Fibroblast of the aortic adventitia (primary cell): ENCODE measurements at places on chromosomes 6 and 20.
A peak's percentile ranks its signal among the peaks of the same experiment; 100 is the strongest.

DNA sequence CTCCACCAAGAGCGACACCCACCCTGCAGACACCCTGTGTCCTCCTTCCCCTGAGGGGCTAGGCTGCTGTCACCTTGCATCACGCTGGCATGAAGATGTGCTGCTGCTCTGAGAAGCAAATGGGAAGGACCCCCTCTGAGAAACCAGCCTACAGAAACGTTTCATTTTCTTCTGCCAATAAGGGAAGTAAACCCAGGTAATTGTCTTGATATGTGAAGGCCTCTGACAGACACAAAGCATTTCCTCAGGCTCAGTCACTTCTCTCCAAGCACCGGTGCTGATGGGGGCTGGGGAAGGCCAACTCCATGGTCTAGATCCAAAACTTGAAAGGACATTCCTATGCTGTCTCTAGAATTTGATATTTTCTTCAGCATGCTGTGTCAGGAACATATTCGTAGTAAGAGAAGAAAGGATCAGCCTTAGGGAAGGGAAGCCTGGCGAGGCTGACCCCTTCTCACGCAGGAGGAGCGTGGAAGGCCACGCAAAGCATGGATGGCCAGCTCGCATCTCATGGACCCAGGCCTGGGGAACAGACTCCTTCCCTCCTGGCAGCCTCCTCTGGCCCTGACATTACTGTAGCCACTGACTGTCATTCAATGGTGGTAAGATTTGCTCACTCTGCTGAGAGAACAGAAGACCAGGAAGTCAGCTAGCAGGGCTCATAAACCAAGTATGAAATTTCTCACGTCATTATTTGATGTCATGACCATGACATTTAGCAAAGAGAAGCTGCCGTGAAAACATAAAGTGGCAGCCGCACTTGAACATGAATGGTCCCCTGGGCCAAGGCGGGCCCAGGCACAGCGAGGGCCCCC lies 20.4 kb downstream of the ACSS1 start:
- no peak for DNase-seq

DNA sequence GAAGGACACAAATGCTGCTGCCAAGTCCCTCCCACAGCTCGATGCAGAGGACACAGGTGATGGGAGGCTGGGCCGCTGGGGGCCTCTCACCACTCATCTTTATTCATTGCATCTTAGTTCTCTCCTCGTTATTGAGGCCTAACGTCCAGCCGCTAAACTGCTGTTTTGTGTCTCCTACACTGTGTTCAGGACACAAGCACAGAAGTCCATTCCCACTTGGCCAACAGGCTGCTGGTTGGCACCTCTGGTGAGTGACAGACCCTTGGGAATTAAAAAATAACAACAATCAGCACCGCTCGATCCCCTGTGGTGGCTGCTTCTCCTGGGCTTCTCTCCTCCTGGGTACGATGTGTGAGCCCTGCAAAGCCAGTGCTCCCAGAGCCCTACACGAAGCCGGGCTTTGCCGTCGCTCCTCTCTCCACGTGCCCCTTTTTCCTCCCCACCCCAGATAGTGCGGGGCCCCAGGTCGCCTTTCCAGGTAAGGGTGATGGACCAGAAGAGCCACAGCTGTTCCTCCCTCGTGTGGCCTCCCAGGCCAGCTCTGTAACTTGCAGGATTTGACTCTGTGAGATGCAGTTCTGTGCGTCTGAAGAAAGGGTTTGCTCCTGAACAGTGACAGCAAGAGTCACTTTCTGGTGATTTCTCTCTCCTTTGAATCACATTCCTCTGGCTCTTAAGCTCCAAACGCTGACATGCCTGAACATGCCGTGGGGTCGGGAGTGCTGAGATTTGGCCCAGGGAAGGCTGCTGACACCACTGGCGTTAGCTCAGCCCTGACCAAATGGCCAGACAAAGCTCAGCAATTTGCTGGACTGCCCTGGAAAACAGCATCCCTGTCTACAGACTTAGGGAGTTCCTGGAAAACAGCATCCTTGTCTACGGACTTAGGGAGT lies 59.3 kb downstream of the DLL1 start:
- DNase-seq, result peak; percentile 42

DNA sequence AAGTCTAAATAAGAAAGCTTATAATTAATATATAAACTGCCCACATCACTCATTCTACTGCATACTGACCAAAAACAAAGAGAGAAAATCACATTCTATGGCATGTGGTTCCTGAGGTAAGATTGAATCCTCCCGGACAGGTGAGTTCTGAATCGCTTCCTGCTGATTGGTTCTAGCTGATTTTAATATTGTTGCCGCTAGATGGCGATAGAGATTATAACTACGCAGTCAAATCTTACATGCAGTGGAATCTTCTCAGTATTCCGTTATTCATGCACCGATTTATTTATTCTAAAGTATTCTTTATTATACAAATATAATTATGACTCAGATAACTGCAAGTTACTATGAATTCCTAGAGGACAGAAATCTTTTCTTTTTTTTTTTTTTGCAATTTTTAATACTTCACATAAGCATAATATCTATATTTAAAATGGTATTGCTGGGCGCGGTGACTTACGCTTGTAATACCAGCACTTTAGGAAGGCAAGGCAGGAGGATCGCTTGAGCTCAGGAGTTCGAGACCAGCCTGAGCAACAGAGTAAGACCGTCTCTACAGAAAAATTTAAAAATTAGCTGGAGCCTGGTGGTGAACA lies 24.2 kb upstream of the TMX4 start:
- peak; percentile 80 for DNase-seq

- no peak for DNase-seq
Measured at GRCh38 chr20:55538261-55538908, 466.9 kb downstream of the CBLN4 start.

- DNase-seq, result no peak
Measured at GRCh38 chr6:11218538-11219399, 13.7 kb downstream of the NEDD9 start.
